Frontal cortex (tissue), 4 donors: ENCODE measurements at places on chromosomes 3 and 15. TPM values are rescaled to one million over a fixed set of nuclear protein-coding genes. Genes with fewer than 3 reads are reported as not detected.

EPHB1 gene
- 16.7 TPM for total RNA-seq

GABRB3 gene
- 114 TPM for total RNA-seq

ZNF774 gene
- total RNA-seq = 4.5 TPM

SLC28A2 gene
- total RNA-seq = not detected

HRG gene
- not detected for total RNA-seq

C2CD4A gene
- total RNA-seq = under 0.01 TPM

ITIH1 gene
- total RNA-seq = not detected

COLQ gene
- 1.6 TPM for total RNA-seq

GOLGA8G gene
- total RNA-seq = not detected

AMIGO3 gene
- total RNA-seq = not detected

CPEB1 gene
- total RNA-seq = 2.0 TPM

ANKRD34C gene
- total RNA-seq = under 0.01 TPM

RPS17 gene
- total RNA-seq = 1,382 TPM

DLEC1 gene
- 0.41 TPM for total RNA-seq

CYP1A1 gene
- total RNA-seq = 0.41 TPM

GRK7 gene
- under 0.01 TPM for total RNA-seq

CD276 gene
- total RNA-seq = 24.9 TPM

RAB6B gene
- total RNA-seq = 43.2 TPM

NDUFAF3 gene
- total RNA-seq = 31.8 TPM

CPN2 gene
- total RNA-seq = not detected

SLC38A3 gene
- 2.0 TPM for total RNA-seq

SLC6A1 gene
- total RNA-seq = 52.2 TPM

CFAP161 gene
- 6.9 TPM for total RNA-seq

ACP3 gene
- not detected for total RNA-seq

SAMD7 gene
- total RNA-seq = not detected

GOLGA8T gene
- not detected for total RNA-seq
